ENCODE measurements at places on chromosomes 7 and 10. TPM values are rescaled to one million over a fixed set of nuclear protein-coding genes. Genes with fewer than 3 reads are reported as not detected.

IPMK gene
- 2.8 TPM for total RNA-seq

DNA sequence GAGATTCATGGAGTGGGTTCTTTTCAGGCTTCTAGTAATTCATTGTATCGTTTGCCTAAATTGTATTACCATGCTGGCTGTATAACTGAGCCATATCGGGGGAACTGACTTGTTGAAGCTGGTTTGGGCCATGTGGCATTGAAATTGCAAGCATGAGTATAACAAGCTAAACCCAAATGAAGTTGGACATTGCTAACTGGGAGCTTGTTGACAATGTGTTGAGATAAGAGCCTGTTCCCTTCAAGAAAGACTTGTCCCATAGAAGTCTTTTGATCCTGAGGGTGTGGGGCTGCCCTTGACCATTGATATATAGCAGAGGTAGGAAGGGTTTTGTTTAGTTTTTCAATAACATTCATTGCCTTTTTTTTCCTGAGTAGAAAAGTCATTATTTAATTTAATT lies 156.0 kb downstream of the VTI1A start:
- no peak for DNase-seq

DNA sequence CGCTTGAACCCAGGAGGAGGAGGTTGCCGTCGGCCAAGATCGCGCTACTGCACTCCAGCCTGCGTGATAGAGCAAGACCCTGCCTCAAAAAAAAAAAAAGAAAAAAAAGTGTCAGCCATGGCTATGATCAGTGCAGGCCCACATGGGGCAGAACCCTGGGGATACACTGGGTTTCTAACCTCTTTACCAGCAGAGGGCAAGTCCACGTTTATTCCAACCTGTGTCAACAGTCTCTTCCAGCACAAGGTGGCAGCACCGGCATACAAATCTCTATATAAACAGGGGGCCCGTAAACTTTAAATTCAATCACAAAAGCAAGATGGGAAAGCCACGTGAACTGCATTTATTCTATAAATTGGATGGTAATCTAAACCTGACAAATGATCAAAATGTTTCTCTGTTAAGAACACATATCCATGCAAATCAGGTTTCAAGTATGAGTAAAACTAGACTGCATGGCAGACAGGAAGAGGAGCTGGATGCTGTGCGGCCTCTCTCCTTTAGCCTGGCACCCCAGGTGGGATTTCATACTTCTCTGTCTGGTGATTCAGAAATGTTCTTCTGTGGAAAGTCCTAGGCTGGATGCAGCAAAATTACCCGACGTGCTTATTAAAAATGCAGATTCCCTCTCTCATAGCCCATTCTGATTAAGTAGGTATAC lies 60.0 kb upstream of the STEAP1B start:
- DNase-seq = peak; percentile 75

- DNase-seq = no peak
Observed at GRCh38 chr10:17989908-17990767, 38.4 kb downstream of the SLC39A12 start.

FRMPD2 gene
- 0.60 TPM for total RNA-seq

GRCh38 chr10:2144584-2144983 lies 407.3 kb upstream of the ADARB2 start:
- DNase-seq = no peak

- DNase-seq = no peak
Observed at GRCh38 chr10:60406182-60406581, 16.5 kb upstream of the ANK3 start.

DNA sequence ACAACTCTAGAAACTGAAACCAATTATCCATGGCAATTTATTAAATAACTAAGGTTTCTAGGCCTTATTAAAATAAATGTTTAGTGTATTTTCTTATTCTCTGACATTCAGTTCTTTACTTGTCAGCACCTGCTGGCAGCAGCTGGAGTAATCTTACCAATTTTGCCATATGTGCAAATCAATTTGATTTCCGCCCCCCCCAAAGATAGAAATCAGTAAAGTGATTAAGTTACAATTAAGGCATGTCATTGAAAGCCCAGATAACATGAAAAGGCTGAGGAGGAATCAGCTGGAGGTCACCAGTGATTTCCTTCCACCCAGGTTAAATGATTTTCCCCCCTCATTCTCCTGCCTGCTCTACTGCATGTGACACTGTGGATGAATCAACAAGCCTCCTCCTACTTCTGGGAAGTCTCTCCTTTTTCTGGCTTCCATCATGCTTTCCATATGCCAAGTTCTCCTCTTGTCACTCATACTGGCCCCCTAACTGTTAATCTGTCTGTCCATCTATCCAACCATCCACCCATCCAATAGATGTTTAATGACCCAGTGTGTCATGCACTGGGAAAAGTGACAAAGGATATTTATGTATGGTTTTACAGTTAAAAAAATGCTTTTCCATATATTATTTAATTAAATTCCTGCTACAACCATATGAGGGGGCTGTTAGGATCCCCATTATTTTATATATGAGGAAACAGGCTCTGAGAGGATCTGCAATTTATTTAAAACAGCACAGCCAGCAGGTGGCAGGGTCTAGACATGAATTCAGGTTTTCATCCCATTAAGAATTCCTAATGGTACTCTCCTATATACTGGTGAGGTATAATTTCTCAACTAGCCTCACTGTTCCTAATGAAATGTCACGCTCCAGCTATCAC lies 116.5 kb downstream of the ATXN7L1 start:
- DNase-seq = peak; percentile 52

All from ovary (tissue), 10 donors.